Forelimb muscle (tissue), 1 donor: ENCODE measurements at places on chromosomes 6 and 20.

- DNase-seq = no peak
These were observed 123.4 kb upstream of the SUPT3H start for GRCh38 chr6:45500924-45501816.

GRCh38 chr6:118596774-118597320 lies 48.8 kb downstream of the PLN start:
- DNase-seq = no peak

DNA sequence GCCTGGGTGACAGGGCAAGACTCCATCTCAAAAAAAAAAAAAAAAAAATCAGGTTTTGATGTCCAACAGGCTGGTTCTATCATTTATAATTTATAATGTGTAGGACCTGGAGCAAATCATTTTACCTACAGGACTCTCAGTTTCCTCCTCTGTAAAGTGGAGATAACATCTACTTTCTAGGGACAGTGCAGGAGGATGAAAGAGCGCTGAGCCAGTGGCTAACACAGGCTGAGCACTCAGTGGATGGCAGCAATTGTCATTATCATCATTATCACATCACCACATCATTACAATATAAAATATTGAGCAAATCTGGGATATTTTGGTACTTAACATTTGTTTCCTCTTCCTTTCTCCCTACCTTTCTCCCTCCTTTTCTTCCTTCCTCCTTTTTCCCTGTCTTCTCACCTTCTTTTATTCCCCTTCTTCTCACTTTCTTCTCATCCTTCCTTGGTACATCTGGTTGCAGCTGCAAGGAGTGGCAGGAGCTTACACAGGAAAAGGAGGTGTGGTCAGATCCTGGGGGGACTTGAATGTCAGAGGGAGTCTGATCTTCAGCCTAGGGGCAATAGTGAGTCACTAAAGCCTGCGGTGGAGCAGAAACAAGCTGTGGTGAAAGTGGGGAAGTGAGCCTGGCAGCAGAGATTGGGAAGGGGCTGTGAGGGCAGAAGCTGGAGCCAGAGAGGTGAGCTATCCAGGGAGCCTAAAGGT lies 24.6 kb upstream of the CTNNBL1 start:
- DNase-seq = no peak

DNA sequence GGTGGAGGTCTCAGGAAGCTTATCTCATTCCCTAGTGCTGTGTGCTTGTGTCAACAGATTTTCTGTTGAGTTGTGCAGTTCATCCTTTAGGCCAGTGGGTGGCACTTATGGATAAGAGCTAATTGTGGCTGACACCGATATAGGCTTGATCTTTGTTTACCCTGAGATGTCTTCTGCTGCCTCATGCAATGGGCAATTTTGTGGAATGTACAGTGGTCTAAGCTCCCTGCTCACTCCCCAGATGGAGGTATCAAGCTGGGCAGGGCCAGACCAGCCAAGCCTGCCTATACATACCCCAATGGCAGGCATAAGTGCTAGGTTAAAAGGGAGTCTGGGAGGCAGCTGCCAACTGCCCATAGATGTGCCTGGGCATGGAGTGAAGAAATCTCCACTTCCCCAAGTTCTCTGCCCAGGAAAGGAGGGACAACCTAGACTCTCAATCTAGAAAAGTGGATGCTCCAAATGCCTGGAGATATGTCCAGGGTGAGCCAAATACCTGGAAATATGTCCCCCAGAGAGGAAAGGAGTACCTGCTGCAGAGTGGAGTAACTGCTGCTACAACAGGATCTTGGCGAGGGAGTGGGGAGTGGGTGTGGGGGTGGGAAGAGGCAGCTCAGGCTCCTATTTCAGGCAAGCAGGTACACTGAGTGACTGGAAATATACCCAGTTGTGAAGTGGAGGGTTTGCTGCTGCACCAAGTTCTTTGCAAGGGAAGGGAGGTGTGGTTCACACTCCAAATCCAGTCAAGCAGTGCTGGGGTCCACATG lies 53.2 kb upstream of the ARG1 start:
- no peak for DNase-seq

- no peak for DNase-seq
These were observed 43.6 kb upstream of the PHACTR3 start for GRCh38 chr20:59560588-59561227.

GRCh38 chr6:158475344-158476302 lies 84.3 kb upstream of the TMEM181 start:
- no peak for DNase-seq

- DNase-seq = no peak
These were observed 142.1 kb upstream of the PDE10A start for GRCh38 chr6:165805067-165805555.

DNA sequence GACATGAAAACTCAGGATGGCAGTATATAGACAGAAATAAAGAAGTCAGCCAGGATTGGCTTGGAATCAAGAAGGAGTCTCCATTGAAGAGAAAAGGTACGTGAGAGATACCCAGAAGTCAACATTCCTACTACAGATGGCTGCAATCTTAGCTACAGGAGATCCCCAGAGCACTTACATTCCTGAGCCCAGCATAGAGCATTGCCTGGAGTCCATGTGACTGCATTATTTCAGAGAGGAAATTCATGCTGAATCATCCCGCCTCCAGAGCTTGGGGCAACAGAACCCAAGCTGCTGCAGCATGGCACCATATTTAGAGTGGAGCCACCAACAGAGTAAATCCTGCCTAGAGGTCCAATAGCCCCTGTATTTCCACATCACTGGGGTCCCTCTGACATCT lies 125.0 kb upstream of the GRIK2 start:
- DNase-seq = no peak

GRCh38 chr6:38264605-38265004 lies 375.1 kb downstream of the BTBD9 start:
- no peak for DNase-seq

- no peak for DNase-seq
These were observed 3.8 kb downstream of the SLC35B2 start for GRCh38 chr6:44253307-44254101.

DNA sequence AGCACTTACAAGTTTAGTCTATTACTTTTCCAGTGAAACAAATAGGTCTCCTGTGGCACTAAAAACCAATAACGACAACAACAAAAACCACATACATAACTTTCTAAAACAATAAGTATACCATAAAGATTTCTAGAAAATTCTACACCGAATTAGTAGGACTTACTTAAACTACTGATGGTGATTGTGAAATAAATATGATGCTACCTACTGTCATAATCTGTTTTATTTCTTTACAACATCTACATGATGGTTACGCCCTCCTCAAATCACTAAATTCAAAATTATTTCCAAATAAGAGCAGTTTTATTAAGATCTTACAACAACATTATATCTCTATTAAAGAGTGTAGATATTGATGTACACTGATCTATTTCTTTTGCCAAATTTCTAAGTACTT lies 147.0 kb downstream of the DST start:
- no peak for DNase-seq

DNA sequence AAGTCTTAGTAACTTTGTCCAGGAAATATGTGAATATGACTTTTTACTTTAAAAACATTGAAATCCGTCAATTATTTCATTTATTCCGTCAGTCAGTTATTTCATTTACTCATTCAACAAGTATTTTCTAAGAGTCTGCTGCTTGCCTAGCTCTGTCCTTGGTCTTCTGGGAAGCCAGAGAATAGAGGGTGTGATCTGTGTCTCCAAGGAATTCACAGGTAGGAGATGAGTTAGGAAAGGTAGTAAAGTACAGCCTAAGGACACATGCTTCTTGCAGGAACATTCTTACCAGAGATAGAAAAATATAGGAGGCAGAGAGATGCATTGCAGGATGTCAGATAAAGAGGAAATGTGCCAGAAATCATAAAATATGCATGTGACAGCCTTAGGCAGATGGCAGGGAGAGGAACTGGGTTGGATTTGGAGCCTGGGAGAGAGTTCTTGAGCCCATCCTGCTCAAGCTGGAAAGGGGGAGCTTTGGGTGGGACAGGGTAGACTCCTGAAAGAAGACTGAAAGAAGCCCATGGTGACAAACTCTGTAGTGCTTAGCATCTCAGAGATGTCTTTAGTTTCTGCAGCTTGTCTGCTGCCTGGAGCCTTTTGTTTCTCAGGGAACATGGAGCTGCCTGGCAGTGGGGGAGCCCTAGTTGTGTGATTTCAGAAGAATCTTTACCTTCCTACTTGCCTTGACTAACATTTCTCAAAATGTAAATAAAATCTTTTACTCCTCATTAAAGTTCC lies 3.5 kb downstream of the SH3BGRL2 start:
- no peak for DNase-seq
